Stimulated activated CD4-positive, alpha-beta T cell treated with anti-CD3 and anti-CD28 coated beads, Interleukin-15, amount 100 ng/mL, for 1 hour (primary cell): ENCODE measurements at places on chromosomes 5 and 9.

DNA sequence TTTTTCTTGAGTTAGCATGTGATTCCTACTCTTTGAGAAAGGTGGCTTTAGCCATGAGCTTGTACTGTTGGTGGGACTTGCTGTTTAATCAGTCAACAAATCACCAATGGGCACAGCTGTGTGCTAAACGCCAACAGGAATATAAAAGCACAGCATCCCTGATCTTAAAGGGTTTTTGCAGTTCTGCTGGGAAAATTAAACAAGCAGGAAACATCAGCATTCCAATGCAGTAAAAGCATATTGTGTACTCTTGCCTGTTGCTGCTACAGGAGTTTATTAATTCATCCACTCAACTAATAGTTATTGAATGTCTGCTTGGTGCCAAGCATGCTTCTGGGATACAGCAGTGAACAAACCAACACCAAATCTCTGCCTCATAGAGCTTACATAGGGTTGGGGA, 27.4 kb upstream of the F2RL1 start:
- no peak for DNase-seq

GRCh38 chr9:138073408-138073807, 195.8 kb downstream of the CACNA1B start:
- no peak for DNase-seq

DNA sequence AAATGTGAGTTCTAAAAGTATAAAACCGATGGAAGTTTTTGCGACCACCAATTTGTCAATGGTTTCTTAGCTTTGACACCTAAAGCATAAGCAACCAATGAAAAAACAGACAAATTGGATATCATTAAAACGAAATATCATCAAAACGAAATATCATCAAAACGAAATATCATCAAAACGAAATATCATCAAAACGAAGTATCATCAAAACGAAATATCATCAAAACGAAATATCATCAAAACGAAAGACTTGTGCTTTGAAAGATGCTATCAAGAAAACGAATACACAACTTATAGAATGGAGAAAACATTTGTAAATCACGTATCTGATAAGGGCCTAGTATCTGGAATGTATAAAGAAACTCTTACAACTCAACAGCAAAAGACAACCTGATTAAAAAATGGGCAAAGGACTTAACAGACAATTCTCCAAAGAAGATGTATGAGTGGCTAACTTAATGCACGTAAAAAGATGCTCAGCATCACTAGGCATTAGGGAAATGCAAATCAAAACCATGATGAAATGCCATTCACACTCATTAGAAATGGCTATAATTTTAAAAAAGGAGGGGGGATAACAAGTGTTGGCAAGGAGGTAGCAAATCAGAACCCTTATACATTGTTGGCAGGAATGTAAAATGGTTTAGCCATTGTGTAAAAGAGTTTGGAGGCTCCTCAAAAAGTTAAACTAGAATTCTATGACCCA, 29.4 kb upstream of the TBC1D9B start:
- no peak for DNase-seq

DNA sequence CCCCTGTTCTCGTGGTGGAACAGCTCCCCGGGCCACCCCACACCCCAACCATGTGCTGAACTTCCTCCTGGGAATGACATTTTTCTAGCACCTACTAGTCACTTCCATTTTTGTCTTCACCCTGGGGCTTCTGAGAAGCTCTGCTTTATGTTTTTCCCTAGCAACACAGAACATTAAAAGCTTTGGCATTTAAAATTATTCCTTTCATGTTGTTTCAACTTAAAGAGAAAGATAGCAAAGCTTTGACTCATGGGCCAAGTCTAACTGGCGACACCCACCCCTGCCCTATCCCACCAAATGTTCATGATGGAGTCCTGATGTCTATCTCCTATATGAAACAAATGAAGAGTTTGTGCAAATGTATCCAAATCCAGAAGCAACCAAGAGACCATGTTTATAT, 22.4 kb downstream of the BOD1 start:
- DNase-seq, result no peak

GRCh38 chr9:137986268-137987099, 108.9 kb downstream of the CACNA1B start:
- no peak for DNase-seq

- DNase-seq, result no peak
Observed at GRCh38 chr5:124736805-124737188, 9.6 kb downstream of the ZNF608 start.

- no peak for DNase-seq
Observed at GRCh38 chr5:4976902-4977301, 163.2 kb upstream of the ADAMTS16 start.

- no peak for DNase-seq
Observed at GRCh38 chr5:170617533-170618490, 114.0 kb downstream of the KCNIP1 start.

- no peak for DNase-seq
Observed at GRCh38 chr9:125517577-125517976, 189.4 kb downstream of the MAPKAP1 start.
